ENCODE measurements at places on chromosomes 7 and 10.

DNA sequence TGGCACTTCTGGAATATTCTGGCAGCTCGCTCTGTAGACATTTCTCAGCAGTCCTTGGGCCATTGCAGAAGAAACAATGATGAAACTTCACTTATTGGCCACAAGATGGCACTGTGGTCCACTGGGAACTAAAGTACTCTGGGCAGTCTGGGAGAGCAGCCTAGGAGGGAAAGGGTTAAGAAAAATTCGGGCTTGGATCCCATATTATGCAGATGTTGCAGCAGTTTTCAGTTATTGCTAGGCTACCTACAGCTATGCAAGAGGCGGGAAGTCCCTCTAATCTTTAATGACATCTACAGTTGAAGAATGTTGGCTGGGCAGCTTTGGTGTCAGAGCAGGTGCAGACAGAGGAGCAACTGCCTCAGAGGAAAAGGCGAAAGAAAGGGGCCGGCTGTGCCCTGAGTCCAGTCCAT, 201.7 kb upstream of the PRSS58 start:
- DNase-seq = no peak

- no peak for DNase-seq
Observed at GRCh38 chr7:130371046-130371445, 9.2 kb upstream of the CPA1 start.

- no peak for DNase-seq
Observed at GRCh38 chr7:133572843-133573242, 320.0 kb downstream of the EXOC4 start.

GRCh38 chr10:77504196-77504872, 133.3 kb downstream of the KCNMA1 start:
- no peak for DNase-seq

DNA sequence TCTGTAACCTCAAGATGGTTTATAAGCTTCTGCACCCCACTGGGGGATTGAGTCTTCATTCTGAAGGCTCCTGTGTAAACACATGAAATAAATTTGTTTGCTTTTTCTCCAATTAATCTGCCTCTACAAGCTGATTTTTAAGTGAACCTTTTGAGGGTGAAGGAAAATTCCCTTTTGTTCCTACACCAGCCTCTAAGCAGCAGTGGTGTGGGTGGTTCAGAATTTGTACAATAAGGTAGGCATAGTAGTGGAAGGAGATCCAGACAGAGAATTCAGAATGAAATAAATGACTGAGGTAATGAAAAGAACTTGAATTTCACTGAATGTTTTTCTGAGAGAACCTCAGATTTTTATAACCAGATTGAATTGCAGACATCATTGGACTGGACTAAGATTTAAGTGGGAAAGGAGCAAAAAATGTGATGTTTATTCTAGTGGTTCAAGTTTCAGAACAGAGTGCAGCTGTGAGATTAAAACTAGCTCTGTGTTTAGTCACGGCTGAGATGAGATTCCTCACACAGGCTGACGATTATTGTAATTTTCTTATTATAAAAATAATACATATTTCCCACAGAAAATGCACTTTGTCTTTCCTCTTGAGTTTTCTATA, 1162.2 kb downstream of the TYW1 start:
- no peak for DNase-seq
